ENCODE measurements at places on chromosomes 16 and 17.

- DNase-seq: no peak
Measured at GRCh38 chr17:73043686-73044581, 48.6 kb downstream of the SLC39A11 start.

- no peak for DNase-seq
Measured at GRCh38 chr17:65954148-65954449, 237.8 kb downstream of the CEP112 start.

GRCh38 chr16:16158741-16159374 is 64.4 kb downstream of the ABCC6 start:
- no peak for DNase-seq

DNA sequence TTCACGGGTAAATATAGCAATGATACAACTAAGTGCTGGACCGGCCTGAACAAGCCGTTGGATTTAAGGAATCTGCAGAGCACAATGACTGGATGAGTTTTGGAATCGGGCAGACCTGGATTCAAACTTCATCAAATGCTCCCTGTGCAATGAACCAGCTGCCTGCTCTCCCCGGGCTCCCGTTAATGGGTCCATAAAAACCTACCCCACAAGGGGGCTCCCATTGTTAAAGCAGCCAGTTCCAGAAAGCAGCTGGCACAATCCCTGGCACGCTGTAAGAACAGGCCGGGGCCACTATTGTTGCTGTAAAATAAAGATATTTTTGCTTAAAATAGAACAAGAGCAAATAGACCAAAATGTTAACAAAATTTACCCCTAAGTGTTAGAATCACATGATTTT is 131.9 kb downstream of the C16orf95 start:
- DNase-seq: no peak

DNA sequence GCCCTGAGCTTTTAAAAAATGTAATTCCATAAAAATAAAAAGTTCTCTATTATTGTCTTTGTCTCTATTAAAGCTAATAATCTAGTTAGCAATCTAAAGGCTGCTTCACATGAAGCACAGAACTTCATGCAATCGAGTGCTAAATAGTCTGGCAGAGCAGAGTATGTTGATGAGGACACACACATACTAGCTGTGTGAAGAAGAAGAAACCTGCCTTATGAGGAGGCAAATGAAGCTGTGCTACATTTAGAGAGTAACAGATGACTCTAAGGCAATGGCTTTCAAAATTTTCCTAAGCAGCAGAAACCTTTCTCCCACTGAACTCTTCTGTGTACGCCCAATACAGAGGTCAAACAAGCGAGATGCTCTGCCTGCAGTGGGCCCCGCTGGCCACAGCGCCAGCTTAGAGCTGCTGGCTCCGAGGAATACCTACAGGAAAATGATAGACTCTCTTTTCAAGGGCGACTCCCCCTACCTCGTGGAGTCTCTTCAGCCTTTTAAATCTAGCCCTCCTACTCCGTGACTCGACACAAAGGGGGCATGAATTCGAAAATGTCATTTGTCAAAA is 39.2 kb downstream of the GNA13 start:
- DNase-seq: no peak

DNA sequence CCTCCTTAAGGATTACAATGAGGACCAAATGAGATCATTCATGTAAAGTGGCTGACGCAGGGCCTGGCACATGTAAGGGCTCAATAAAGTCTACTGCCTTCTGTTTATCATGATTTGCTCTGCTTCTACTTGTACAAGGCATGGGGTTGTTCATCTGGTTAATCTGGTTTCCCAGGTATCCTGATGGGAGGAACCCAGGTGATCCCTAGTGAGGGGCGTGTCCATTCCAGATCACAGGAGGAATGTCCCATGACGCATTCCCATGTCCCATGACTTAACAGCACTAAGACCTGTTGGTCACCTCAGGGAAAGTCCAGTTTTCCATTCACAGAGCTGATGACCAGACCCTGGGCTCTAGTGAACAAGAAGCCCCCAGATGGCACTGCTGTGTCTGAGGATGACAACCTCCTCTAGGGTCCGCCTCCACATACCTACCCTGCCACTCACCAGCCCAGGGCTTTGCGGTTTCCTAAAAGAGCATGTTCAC is 11.5 kb upstream of the TPPP3 start:
- no peak for DNase-seq

GRCh38 chr16:20020083-20020482 is 53.6 kb downstream of the GPR139 start:
- DNase-seq: no peak

DNA sequence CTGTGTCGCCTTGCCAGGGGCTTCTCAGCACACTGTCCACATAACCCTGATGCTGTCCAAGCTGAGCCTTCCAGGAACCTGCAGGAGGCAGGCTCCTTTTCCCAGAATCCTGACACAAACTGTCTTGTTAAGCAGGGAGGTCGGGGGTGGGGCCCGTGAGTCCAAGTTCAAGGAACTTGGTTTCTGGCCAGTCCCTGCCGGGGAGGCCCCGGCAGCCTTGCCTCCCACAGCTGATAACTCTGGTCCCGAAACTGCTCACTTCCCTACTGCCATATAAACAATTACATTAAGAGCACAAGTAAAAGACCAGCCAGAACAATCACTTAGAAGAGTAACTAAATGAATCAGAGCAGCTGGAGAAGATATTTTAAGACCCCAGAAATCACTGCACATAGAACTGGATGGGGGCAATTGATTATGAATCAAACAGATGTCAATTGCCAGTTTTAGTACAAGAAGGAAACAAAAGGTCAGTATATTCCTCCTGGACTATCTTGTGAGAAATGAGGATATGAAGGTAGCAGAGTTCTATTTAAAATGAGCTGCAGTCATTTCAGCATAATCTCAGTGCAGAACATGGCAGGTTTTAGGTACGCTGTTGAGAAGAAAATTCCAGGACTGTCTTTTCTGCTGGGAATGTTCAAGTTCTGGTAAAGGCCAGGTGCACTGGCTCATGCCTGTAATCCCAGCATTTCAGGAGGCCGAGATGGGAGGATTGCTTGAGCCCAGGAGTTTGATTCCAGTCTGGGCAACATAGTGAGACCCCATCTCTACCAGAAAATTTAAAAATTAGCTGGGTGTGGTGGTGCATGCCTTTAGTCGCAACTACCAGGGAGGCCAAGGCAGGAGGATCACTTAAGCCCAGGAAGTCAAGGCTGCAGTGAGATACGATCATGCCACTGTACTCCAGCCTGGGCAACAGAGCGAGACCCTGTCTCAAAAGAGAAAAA is 169.8 kb downstream of the PITPNC1 start:
- no peak for DNase-seq

DNA sequence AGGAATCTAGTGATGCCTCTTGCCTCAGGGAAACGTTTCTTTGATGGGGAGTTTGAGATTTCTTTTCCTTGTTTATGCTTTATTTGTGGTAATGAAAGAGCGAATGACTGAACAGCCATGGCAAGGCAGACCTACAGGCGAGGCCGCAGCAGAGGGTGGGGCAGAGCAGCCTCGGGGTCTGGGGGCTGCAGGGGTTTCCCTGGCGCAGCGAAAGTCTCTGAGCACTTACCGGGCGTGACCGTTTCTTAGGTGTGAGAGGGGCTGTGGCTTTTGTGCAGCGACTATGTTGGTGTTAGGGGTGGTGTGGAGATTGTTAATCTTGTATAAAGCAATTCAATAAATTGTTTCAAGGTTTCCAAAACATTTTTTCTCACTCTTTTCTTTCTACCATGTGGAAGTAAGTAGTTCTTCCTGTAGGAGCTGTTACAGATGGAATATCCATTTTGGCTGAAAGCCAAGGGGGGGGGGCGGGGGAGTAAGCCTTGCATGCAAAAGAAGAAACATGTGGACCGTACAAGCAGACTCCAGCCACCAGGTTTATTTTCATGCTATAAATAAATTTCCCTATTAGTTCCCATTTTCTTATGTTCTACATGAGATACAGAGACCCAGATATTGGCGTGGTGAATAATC is 34.8 kb downstream of the UBN1 start:
- DNase-seq: no peak

- no peak for DNase-seq
Measured at GRCh38 chr17:42153919-42154742, 658 bp downstream of the RAB5C start.

DNA sequence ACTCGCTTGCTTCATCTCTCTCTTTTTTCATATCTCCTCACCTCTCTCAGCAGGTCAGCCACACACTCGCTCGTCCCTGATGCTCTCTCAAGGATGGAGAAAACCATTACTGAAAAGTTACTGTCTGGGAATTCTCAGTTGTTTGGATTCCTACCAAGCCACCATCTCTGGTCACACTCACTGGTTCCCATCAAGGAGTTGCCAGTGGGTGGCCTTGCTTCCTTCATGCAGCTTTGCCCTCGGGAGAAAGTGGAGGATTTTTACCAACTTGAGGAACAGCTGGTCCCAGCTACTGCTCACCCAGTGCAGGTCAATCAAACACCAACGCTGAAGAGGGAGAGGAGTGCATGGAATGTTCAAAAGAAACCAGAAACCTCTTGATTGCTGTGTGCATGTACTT is 25.3 kb downstream of the MEOX1 start:
- no peak for DNase-seq

DNA sequence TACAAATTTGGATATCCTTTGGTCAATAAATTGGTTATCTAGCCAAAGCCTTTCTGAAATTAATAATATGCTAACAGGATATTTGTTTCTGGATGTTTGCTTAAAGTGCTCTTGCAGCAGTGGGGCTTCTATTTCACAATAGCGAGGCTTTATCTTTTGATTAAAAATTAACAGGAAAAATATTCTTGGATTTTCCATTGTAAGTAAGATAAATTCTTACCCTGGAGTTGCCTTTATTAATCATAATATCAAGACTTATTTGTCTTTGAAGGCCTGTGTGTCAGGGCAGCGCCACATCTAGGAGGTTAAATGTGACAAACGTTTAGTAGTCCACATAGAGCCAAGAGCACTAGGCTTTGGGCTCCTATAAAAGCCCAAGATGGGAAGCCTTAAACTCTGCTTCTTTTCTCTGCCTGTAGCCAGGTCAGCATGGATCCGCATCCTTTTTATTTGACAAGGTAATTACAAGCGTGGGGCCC is 5.3 kb downstream of the TMEM97 start:
- no peak for DNase-seq

GRCh38 chr17:4247971-4248388 is 15.8 kb downstream of the ANKFY1 start:
- DNase-seq: no peak

GRCh38 chr16:70665806-70666735 is 19.7 kb downstream of the IL34 start:
- no peak for DNase-seq

DNA sequence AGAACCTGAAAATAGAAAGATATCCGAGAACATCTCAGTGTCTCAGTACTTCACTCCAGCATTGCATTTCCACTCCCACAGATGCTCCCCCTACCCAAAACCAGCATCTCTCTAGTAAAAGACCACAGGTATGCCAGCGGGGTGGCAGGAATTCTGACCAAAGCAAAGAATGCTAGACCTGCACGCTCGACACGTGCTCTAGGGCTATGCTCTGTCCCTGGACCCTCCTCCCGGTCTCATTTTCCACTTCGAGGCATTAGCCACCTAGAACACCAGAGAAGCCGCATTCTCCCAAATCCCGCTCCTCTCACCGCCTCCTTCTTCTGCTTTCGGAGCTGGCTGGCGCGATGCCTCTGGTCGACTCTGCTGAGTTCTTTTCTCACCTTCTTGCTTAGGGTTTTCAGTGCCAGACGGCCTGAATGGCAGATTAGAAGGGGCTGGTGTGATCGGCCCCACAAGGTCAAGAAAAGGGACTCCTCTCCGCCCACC is 487 bp downstream of the TSR1 start:
- DNase-seq: no peak

DNA sequence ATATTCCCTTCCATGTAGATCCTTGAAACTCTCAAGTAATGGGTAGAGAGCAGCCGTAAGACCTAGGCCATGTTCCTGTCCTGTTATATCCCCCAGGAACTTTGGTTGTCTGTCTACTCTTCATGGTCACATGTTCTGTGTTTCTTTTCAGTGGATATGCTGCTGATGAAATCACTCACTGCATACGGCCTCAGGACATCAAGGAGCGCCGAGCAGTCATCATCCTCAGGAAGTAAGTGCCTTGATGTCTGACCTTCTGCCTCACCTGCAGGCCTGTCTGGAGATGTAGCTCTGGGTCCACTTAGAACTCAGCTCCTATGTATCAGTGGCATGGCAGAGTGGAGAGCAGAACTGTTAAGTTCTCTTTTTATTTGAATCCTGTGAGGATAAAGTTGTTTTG is 11.2 kb downstream of the ALKBH5 start:
- DNase-seq: no peak

DNA sequence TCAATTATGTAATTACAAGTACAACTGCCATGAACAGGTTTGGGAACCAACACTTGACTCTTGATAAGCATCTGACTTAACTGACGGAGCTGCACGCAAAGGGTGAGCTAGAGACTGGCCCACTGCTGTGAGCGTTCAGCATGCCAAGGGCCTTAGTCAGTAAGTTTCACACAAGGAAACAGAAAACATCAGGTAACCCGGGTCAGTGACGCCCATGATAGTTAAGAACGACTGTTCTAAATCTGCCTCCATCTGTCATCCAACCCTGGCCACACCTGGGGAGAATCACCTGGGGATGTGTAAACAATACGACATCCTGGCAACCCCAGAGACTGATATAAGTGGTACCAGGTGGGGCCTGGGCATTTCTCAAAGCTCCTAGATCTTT is 12.3 kb downstream of the SMIM5 start:
- no peak for DNase-seq

DNA sequence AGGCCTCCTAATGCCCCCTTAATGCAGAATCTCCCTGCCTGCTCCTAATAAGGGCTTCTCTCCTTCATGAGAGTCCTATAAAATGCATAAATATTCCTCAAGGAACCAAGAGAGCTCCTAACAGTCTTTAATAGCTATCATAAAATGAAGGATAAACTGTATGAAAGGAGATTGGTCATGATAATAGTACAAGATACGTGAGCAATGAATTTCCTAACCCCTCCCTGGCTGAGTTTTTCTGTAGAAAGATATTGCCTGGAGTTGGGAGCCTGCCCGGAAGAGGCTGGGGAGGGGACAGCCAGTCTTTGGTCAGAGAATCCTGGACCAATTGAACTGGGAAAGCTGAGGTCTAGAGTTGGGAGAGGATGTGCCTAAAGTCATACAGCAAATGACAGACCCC is 321.9 kb upstream of the CDH5 start:
- DNase-seq: no peak

GRCh38 chr17:41256291-41256685 is 1.1 kb downstream of the KRTAP9-9 start:
- DNase-seq: no peak

GRCh38 chr17:980406-981291 is 1.1 kb upstream of the NXN start:
- peak; percentile 69 for DNase-seq

GRCh38 chr16:48194828-48195556 is 39.2 kb upstream of the ABCC12 start:
- DNase-seq: no peak

DNA sequence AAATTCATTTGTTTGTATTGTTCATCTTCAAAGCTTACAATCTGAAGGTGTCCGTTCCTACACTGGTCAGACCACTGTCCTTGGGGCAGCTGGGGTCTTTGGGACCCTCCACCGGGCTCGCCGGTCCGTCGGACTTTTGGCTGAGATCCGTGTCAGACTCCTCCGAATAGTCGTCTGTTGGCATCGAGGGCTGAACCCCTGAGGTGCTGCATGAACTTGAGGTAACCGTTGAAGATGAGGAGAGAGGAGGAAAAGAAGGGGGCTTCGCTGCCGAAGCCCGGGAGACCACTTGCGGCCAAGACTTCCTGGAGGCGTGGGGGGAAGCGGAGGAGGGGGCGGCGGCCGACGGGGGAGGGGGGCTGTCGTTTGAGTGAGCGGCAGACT is 260.8 kb downstream of the ZFHX3 start:
- no peak for DNase-seq

Measured in activated CD4-positive, alpha-beta T cell treated with anti-CD3 and anti-CD28 coated beads for 1 hour (primary cell).